Stimulated activated CD8-positive, alpha-beta memory T cell treated with anti-CD3 and anti-CD28 coated beads, Interleukin-2, amount 100 ng/mL, for 1 hour (primary cell): ENCODE measurements at places on chromosomes 3 and 15.

DNA sequence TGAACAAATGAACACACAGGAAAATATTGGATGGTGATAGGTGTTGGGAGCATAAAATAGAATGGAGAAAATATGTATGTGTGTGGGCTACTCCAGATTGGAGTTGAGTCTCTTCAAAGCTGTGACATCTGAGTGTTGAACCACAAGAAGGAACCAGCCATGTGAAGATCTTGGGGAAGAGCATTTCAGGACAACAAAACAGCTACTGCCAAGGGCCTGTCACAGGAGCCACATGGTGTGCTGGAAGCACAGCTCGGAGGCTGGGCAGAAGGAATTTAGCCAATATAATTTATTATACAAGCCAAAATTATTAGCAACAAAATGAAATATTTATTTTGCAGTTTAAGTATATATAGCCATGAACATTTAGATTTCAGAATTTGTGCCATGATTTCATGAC is 108.3 kb upstream of the FGF7 start:
- DNase-seq, result no peak

DNA sequence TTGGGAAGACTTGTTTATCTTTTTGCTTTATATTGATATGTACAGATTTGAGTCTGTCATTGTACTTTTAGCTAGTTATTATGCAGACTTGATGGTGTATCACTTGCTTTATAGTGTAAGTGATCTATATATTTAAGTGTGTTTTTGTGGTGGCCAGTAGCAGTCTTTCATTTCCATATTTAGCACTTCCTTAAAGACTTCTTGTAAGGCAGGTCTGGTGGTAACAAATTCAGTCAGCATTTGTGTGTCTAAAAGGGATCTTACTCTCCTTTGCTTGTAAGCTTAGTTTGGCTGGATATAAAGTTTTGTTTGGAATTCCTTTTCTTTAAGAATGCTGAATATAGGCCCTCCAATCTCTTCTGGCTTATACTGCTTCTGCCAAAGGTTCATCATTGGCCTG is 322.5 kb upstream of the EPHA6 start:
- DNase-seq, result no peak

GRCh38 chr3:47342151-47342550 is 38.7 kb upstream of the PTPN23 start:
- DNase-seq, result no peak

- no peak for DNase-seq
Measured at GRCh38 chr3:127762077-127762786, 60.1 kb downstream of the MGLL start.

DNA sequence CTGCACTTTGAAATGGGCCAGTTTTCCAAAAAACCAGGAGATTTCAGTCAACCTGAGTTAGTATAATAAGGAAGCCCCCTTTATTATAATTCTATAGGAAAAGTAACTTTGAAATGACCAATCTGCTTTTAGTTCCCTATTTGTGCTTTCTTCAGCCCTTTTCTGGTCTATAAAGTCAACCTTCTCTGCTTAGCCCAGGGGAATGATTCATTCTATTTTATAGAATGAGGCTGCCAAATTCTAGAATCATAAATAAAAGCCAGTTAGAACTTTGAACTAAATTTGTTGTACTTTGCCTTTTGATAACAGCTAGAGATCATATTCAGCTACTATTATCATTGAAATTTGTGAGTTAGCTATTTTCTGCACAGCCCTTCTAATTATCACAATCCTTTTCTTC is 24.7 kb downstream of the CIP2A start:
- no peak for DNase-seq

- DNase-seq, result no peak
Measured at GRCh38 chr3:26090589-26090988, 300.7 kb downstream of the OXSM start.

DNA sequence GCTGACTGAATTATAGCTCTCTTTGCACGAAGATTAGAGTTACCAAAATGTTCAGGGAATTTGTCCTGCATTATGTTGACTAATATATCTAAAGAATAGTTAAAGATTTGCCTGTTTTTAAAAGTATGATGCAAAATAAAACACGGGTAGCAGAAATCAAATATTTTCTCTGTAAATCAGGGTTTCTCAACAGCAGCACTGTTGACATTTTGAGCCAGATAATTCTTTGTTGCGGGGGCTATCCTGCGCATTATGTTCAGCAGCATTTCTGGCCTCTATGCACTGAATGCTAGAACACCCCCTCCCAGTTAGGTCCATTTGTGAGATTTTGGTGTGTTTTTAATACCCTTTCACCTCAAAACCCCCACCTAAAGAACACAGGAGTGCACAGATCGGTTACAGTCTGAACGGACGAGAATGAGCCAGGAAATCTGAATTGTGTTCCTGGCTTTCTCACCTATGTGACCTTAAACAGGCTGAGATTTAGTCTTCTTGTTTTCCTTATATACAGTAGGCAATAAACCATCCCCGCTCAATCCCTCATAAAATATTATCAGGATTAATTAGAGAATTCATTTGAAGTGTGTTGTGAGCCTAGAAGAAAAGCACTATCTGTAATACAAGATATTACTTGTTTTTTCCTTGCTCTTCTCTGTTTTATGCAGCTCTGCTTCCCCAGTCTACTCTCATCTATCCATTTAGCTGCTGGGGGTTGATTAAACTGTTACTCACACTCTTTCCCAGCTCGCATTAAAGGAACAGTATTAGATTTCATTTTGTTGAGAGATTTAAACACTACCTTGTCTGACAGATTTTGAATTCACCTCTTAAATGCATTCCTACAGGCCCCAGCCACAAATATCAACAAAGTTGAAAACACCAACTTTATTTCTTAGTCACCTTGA is 247.5 kb upstream of the GOLIM4 start:
- DNase-seq, result no peak

- no peak for DNase-seq
Measured at GRCh38 chr3:129106866-129107565, 14.6 kb downstream of the RAB43 start.

DNA sequence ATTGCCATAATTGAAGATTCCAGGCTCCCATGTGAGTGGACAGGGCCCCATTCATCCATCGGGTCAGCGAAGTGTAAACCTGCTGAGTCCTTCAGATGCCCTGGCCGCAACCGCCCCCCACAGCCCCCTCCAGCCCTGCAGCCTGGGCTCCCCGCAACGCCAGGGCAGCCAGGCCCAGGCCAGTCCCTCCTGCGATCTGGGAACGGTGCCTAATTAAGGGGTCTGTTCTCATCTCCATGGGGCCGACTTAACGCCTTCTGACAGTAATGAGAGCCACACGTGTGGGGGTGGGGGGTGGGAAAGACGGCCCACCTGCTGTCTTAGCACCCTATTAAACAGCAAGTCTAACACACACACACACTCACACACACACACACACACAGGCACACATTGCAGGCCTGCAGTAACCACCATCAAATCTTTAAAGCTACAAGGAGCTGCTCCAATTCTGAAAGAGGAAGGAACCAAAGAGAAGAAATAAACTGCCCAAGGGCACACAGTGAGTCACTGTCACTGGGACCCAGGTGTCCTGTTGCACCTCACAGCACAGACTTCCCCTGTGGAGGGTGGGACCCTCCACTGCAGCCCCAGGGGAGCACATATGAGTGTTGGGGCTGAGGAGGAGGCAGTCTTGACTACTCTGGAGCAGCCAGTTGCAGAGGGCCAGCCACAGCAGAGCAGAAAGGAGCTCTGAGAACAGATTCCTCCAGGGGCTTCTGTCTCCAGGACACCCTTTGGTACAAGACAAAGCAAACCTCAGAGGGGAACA is 31.8 kb upstream of the HES1 start:
- no peak for DNase-seq

- no peak for DNase-seq
Measured at GRCh38 chr3:69294014-69294766, 91.7 kb downstream of the FRMD4B start.

- no peak for DNase-seq
Measured at GRCh38 chr3:174531262-174531982, 327.7 kb upstream of the NAALADL2 start.

DNA sequence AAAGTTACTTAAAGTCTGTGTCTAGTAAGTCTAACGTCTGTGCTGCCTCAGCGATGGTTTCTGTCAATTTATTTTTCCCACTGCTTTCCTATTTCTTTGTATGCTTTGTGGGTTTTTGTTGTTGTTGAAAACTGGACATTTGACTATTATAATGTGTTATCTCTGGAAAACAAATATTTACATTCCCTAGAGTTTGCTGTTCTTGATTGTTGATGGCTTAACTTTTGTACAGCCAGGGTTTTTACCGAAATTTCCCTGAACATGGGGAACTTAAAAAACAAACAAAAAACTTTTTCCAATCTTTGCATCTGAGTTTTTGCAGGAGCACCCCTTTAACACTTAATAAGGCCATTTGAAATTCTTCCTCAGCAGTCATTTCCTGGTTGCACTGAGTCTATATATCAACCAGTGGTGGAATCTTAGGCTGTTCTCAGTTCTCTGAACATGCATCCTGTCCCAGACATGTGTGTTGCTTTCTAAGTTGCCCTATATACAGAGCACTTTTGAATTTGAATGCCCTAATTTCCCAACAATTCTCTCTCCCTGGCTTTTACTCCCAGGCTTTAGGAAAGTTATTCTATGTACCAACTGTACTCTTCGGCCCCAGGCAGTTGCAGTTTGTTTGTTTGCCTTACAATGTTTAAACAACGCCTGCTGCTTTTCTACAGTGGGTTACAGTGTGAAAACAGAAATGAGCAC is 11.8 kb upstream of the PIAS1 start:
- DNase-seq, result no peak

- DNase-seq, result no peak
Measured at GRCh38 chr3:104673981-104674380, 692.7 kb upstream of the ALCAM start.

DNA sequence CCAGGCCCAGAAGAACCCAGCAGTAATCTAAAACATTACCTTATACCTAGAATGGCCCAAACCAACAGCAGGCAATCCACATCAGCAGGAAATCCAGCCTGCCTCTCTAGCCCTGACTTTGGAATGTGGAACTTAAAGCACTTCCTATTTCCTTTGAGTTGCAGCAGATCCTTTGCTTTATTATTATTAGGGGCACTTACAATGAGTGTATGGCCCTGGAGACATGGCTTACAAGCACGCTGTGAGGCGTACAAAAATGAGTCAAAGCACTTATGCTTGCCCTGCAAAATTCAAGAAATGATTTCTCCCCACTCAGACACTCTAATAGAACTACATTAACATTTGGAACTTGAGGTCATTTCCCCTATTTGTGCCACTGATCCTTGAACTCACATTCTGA is 9.5 kb upstream of the KNSTRN start:
- no peak for DNase-seq

- no peak for DNase-seq
Measured at GRCh38 chr3:71214797-71215196, 368.7 kb downstream of the FOXP1 start.

GRCh38 chr3:26683902-26684301 is 61.3 kb downstream of the LRRC3B start:
- DNase-seq, result no peak

DNA sequence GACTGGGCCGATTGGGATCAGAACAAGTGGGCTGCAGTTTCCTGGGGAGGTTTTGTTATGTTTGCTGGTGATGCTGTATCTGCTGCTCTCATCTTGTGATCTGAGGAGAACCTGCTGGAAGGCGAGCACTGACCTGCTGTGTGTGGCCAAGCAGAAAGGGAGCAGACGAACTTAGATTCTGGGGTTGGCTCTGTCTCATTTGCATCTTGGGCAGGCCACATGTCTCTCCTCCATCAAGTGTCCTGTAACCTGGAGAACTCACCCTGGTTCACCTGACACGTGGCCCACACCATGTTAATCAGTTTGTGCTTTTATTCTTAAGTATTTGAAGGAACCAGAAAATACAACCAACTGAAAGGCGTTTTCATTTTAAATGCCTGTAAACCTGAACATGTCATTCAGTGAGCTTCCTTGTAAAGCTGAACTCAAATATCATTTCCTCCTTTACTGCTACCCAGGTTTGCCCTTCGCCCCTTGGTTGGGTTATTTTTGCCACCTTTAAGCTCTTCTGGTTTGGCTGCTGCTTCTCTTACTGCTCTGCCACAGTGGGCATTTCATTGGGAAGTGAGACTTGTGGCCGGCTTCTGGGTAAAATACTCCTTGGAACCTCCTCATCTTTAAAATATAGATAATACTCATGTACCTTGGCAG is 33.5 kb upstream of the TRAK1 start:
- no peak for DNase-seq

GRCh38 chr15:38378161-38378560 is 75.8 kb upstream of the FAM98B start:
- DNase-seq, result no peak
